ENCODE measurements at places on chromosomes 1 and 21. TPM values are rescaled to one million over a fixed set of nuclear protein-coding genes. Genes with fewer than 3 reads are reported as not detected.
A peak's percentile ranks its signal among the peaks of the same experiment; 100 is the strongest.

Gene FAM177B
- total RNA-seq = 2.3 TPM

Gene MYOCOS
- not detected for total RNA-seq

Gene TRAF3IP3
- total RNA-seq = 4.4 TPM

Gene C1orf216
- total RNA-seq = 16.0 TPM

Gene CRYAA
- not detected for total RNA-seq

Gene PROK1
- total RNA-seq = 42.9 TPM

GRCh38 chr1:2190491-2190976 is 4.0 kb downstream of the FAAP20 start:
- DNase-seq = peak; percentile 22

DNA sequence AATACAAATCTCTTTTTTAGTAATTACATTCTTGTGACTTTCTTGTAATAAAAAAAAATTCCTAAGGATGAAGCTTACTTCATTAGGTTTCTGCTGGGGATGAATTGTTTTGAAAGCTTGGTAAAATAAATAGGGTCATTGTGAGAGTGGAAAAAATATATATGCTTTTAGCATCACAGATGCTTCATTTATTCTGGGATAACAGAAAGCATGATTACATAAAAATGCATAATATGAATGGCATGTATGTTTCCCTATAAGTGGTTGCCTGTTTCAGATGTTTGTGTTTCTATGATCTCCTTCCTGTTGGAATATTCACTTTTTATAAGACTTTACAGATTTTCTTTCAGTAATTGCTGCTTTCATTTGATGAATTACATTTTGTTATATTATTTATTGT is 42.3 kb downstream of the HMCN1 start:
- no peak for DNase-seq

DNA sequence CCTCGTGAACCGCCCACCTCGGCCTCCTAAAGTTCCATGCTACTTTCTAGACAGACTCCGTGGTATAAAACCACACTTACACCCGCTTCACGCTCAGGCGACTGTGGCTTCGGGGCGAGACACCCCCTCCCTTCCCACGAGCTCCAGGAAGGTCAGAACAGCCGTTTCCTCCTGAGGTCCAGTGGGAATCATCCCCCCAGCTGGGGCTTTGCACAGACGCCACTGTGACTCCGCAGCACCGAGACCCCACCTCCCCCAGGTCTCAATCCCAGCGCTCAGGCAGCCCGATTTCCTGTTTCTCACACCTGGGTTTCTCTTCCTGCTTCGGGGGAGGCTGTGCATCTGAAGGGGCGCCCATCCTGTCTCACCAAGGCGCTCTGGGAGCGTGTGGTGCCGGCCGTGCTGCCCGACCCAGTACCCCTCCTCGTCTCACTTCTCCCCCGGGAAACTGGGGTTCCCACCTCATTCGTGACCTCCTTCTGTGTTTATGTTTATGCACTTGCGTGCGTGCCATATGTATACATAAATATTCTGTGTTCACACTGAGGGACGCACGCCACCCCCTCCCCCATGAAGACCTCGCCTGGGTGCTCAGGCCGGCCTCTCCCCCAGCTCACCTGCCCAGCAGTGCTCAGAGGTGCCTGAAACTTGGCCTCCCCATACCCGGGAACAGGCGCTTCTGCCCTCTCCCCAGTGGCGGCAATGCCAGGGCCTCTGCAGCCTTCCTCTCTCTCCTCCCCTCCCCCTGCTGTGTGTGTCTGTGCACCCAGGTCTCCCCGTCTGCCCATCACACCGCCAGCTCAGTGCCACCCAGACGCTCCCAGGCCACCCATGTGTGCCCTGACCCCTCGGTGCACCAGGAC is 14.6 kb downstream of the SLC35E2B start:
- DNase-seq = peak; percentile 20

DNA sequence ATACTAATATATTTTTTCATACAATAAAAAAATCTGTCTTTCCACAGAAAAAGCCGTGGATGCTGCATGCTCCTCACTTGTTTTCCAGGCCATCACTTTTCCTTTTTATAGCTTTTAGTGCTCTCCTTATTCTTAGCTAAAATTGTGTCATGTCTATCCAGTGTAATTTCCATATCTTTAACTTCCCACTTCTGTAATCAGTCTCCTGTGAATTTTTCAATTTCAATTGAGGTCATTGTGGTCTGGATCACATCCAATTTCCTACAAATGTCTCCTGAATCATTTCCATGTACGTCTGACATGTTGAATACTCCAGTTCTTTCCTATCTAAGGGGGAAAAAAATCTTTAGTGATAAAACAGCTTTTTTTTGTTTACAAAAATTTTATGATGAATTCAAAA is 838.2 kb upstream of the B3GALT2 start:
- no peak for DNase-seq

GRCh38 chr1:193519922-193520321 is 333.5 kb upstream of the B3GALT2 start:
- DNase-seq = no peak

DNA sequence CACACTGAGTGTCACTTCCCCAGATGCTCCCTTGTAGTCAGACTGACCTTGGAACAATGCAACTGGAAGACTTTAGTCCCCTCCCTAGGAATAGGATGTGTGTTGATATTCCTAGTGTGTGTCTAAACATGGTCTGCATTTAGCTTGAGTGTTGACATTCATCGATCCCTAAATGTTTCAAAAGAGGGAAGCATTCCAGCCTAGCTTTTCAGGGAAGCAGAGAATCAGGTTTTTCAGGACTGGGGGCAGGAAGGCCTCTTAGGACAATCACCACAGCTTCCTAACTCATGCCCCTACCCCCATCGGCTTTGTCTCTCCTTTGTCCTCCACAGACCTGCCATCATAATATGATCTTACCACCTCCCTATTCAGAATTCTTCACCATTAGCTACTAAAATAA is 43.4 kb downstream of the NMNAT2 start:
- no peak for DNase-seq

GRCh38 chr1:207870306-207871031 is 40.5 kb downstream of the CD34 start:
- DNase-seq = no peak

- DNase-seq = no peak
Measured at GRCh38 chr1:39646232-39647081, 7.0 kb upstream of the HEYL start.

GRCh38 chr1:230375780-230376179 is 50.4 kb downstream of the PGBD5 start:
- DNase-seq = no peak

DNA sequence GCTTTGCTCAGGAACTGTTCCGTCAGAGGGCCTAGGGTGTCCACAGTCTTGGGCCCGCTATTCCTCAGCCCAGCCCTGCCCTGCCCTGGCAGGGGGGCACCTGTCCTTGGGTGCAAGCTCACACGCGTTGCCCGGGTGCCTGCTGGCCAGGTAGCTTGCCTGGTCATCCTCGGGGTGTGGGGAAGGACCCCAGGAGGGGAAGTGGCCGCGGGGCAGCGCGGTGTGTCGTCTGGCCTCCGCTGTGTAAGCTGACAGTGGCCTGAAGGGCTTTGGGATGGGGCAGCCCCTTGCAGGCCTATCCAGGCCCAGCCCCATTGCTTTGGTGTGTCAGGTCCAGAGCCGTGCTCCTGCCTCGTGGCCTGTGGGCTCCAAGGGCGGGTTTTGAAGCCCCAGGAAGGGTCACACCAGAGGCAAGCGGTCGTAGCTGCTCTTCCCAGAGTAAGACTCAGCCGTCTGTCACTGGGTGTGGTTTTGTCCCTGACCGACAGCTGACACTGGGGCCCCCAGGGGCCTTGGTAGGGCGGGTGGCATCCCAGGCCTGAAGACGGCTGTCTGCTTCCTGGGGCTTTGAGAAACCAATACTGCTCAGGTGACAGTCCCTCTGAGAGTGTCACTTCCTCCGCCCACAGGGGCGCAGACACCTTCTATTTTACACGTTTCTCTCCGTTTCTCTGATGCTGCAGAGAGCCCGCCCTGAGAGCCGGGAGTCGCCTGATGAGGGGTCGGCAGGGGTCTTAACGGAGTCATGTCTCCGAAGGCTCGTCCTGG is 72.1 kb downstream of the SKI start:
- DNase-seq = no peak

- DNase-seq = no peak
Measured at GRCh38 chr1:1128454-1129139, 12.7 kb upstream of the C1orf159 start.

DNA sequence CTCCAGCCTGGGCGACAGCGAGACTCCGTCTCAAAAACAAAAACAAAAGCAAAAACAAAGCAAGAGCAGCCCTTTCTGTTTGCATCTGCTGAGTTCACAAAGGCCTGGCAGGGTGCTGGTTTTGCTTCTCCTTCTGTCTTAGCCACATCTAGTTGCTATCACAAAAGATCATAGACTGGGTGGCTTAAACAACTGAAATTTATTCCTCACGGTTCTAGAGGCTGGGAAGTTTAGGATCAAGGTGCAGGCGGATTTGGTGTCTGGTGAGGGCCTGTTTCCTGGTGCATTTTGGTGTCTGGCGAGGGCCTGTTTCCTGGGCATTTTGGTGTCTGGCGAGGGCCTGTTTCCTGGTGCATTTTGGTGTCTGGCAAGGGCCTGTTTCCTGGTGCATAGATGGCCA is 471.3 kb downstream of the CAMTA1 start:
- no peak for DNase-seq

DNA sequence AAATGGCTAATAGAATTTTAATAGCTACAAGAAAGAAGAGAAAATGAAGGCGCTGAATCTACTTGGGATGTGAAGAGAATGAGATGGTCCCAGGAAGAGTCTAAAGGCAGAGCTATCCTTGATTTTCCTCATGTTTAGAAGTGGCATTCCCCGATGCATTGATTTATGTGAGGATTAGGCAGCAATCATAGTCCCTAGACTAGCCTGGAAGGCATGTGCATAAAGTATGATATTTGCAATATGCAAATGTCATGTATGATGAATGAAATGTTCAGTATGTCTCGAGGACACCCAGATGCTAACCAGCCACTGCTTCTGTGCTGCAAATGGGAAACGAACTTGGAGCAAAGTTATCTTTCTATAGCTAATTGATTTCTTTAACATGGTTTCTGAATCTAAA is 641.5 kb upstream of the PLXNA2 start:
- no peak for DNase-seq

DNA sequence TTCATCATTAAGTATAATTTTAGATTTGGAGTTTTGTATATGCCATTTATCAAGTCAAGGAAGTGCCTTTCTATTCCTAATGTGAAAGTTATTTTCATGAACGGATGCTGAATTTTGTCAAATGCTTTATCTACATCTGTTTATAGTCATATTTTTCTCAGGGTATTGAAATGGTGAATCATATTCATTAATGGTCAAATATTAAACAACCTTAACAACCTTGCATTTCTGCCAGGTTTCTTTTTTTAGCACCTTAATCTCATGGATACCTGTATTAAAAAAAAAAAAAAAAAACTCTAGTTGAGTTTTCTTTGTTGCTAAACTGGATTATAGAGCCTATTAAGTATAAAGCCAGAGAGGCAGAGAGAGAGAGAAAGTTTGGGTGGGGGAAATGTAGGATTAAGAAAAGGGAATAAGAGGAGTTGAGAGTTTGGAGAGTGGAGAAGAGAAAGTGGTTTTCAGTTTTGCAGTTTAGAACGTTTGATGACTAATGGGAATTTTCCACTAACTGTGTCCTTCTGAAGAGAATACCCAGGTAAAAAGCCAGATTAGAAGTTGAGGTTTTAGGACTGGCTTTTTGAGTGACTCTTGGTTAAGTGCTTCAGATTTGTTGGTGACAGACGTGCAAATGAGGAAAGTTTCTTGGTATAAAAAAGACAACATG is 305.0 kb downstream of the HLX start:
- no peak for DNase-seq

- DNase-seq = peak; percentile 56
Measured at GRCh38 chr21:33383056-33383888, 19.9 kb upstream of the IFNGR2 start.

GRCh38 chr1:119032986-119033385 is 44.8 kb upstream of the TBX15 start:
- DNase-seq = no peak

DNA sequence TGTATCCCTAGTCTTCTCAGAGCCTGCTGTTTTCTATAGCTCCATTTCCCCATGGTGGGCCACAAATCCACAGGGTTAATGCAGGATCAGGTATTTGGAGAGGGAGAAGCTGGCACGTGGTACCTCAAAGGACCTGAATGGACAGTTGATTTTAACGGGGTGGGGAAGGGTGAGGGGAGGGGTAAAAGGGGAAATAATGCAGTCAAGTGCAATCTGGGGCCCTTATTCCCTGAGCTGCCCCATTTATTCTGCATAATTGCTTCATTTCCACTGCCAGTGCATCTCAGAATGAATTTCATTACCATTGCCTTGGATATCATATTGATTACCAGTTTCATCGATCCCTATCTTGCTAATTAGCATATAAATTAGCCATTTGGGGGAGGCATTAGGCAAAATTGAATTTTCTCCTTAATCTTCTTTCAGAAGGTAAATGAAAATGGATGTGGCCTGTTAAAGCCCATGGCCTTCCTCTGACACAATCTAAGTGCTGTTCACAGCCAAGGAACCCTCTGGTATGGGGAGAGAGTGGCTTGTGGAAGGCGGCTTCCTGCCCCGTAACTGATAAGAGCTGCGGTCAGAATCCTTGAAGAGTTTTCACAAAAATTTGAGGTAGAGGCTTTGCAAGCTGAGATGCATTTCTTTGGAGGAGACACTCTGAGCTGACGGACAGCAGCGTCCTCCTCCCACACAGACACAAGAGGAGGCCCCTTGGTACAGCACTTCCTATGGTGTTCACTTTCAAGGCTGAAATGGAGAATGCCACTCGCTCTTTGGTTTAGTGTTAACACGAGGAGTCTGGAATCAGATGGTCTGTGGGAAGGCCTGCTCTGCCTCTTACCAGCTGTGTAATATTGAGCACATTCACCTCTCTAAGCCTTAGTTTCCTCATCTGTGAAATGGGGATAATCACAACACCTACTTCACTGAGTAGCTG is 34.4 kb downstream of the PHC2 start:
- DNase-seq = no peak

GRCh38 chr1:19121192-19121591 is 88.9 kb downstream of the UBR4 start:
- no peak for DNase-seq

- no peak for DNase-seq
Measured at GRCh38 chr1:2605509-2606395, 19.2 kb downstream of the PRXL2B start.

GRCh38 chr21:29829564-29830275 is 110.1 kb downstream of the GRIK1 start:
- no peak for DNase-seq
